ENCODE measurements at places on chromosomes 7 and 10. TPM values are rescaled to one million over a fixed set of nuclear protein-coding genes. Genes with fewer than 3 reads are reported as not detected.
A peak's percentile ranks its signal among the peaks of the same experiment; 100 is the strongest.

Gene GIMAP6
- total RNA-seq, result not detected

Gene SLC29A3
- total RNA-seq, result 4.4 TPM

- no peak overlapping the region for H3K27ac ChIP-seq
- no peak for DNase-seq
- H3K4me1 ChIP-seq, result peaks cover 27% of the 10 kb centered on the region
- no peaks in the 10 kb centered on the region for H3K27me3 ChIP-seq
Measured at GRCh38 chr7:106062521-106062931, 49.6 kb downstream of the SYPL1 start.

- no peak overlapping the region for H3K27ac ChIP-seq
- DNase-seq, result no peak
- no peaks in the 10 kb centered on the region for H3K36me3 ChIP-seq
- no peaks in the 10 kb centered on the region for H3K4me1 ChIP-seq
- no peak overlapping the region for H3K4me3 ChIP-seq
Measured at GRCh38 chr10:80829562-80829961, 291.9 kb downstream of the SH2D4B start.

DNA sequence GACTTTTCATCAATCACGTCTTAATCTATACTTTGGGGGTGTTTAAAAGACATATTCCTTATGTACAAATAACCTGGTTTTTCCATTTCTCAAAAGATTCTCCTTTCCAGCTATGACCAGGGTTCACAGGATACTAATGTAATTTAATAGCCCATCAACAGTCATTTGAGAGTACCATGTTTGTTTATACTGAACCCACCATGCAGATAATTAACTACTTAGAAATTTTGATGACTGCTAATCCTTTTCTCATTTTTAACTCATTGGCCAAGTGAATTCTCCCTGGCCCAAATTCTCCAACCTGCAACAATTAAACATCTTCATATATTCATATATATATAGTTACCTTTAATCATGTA is 28.8 kb upstream of the KMT2E start:
- H3K27ac ChIP-seq, result peak overlapping the region; percentile 100
- H3K4me3 ChIP-seq, result no peak overlapping the region
- no peak for DNase-seq
- H3K27me3 ChIP-seq, result no peaks in the 10 kb centered on the region
- H3K36me3 ChIP-seq, result peaks cover 14% of the 10 kb centered on the region

DNA sequence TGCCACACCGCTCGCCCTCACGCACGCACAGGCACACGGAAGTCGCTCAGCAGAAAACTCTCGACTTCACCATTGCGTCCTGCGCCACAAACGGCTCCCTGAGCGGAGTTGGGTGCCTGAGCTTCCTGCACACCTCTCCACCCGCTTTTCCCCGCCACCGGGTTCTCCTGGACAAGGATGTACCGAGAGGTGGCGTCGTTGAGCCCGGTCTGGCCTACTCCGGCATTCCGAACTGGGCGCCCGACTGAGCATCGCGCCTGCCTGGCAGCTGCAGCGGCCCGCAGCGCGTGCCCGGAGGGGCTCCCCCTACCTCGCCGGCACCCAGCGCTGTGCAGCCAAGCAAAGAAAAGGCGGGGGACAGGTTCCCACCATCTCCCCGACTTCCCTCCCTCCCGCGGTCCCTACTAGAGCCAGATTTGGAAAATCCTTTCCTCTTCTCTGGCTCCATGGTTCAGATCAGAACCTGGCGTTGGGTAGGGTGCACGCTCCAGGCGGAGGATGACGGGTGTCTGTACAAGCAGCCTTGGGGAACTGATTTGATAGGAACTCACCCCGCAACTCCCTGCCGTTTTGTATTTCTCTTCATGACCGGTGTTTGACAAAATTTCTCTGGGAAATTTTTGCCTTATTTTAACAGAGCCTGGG is 1.7 kb downstream of the SORCS3 start:
- H3K4me1 ChIP-seq, result peaks cover 12% of the 10 kb centered on the region
- H3K4me3 ChIP-seq, result no peak overlapping the region
- H3K36me3 ChIP-seq, result no peaks in the 10 kb centered on the region
- peaks cover 53% of the 10 kb centered on the region for H3K27me3 ChIP-seq
- H3K27ac ChIP-seq, result no peak overlapping the region
- DNase-seq, result no peak

DNA sequence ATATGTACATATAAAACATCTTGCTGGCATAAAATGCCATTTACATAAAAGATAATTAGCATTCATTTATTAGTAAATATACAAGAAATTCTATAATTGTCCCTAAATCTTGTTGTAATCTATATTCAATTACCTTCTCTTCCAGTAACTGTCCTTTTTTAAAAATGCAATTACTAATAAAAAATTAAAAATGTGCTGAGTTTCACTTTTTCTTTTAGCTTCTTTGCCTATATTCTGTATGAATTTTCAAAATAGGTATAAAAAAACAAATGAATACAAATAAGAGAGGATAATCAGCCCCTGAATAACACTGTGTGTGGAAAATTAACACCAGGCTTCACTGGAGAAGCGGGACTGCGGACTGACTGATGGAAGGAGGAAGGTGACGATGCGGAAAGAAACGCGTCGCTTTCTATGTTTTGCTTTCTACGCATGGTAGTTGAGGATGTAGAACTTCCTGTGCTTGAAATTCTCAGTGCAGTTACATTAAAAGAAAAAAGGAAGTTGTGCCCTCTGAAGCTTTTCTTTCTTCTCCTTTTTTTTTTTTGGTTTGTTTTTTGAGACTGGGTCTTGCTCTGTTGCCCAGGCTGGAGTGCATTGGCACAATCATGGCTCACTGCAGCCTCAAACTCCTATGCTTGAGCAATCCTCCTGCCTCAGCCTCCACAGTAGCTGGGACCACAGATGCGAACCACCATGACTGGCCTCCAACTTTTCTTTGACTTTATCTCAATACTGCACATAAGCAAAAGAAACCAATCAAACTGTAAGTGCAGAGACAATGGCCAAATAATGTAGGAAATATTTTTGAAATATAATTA is 7.4 kb upstream of the ZMYND11 start:
- peaks cover 3% of the 10 kb centered on the region for H3K27me3 ChIP-seq
- DNase-seq, result no peak
- peaks cover 8% of the 10 kb centered on the region for H3K4me1 ChIP-seq

DNA sequence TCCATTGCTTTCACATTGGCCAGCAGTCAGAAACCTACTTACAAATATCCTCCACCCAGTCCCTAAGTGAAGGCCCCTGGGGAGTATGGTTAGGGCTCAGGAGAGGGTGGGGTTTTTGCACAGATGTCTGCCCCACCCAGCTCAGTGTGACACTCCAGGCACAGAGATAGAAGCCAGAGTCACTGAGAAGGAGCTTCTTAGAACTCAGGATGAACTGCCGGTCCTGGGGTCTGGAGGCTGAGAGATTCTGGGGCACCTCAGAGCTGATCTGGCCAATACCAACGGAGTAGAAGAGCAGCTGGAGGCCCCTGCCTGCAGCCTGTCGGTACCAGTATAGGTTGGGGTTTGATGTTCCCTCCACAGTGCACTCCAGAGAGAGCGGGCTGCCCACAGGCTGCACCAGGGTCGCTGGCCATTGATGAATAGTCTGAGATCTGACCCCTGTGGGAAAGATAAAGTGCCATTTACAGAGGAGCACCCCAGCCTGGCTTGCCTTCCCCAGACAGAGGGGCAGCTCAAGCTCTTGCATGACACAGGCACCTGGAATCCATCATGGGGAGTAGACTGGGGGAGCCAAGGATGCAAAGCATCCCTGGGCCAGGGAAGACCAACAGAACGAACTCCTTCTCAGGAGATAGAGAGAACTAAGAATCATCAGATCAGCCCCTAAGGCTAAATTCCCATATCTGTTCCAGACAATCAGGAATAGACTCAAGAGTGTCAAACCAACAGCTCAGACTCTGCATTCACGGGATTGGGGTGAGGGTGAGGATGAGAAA is 41.9 kb downstream of the PRSS2 start:
- no peaks in the 10 kb centered on the region for H3K36me3 ChIP-seq
- H3K27me3 ChIP-seq, result peaks cover 45% of the 10 kb centered on the region
- H3K27ac ChIP-seq, result no peak overlapping the region
- no peak for DNase-seq

GRCh38 chr7:43480581-43480980 is 102.3 kb upstream of the STK17A start:
- no peak for DNase-seq
- H3K27me3 ChIP-seq, result peaks cover 11% of the 10 kb centered on the region
- H3K4me3 ChIP-seq, result no peak overlapping the region
- no peaks in the 10 kb centered on the region for H3K36me3 ChIP-seq
- H3K27ac ChIP-seq, result no peak overlapping the region

DNA sequence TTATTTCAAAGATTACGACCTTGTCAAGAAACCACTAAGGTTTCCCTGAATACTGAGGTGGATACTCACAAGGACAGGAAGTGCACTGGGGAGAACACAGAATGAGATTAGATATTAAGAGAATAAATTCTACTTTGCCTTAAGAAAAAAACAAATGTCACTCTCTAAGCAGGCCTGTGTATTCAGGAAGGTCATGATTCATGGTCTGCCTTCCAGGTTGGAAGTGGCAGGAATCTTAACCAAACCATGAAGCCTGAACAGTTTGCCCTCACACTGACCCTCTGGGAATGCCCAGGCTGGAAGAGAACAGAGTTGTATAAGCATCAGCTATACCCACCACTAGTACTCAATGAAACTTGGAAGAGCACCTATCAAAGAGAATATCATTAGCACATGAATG is 227.6 kb downstream of the DGKI start:
- H3K27me3 ChIP-seq, result no peaks in the 10 kb centered on the region
- H3K27ac ChIP-seq, result no peak overlapping the region
- DNase-seq, result no peak
- H3K4me1 ChIP-seq, result peaks cover 5% of the 10 kb centered on the region
- no peak overlapping the region for H3K4me3 ChIP-seq

- peaks cover 43% of the 10 kb centered on the region for H3K4me1 ChIP-seq
- H3K4me3 ChIP-seq, result no peak overlapping the region
- H3K27ac ChIP-seq, result peak overlapping the region; percentile 83
- peaks cover 7% of the 10 kb centered on the region for H3K36me3 ChIP-seq
- no peak for DNase-seq
Measured at GRCh38 chr7:1122832-1123501, 35.1 kb downstream of the GPER1 start.

- no peaks in the 10 kb centered on the region for H3K36me3 ChIP-seq
- no peak overlapping the region for H3K4me3 ChIP-seq
- peaks cover 2% of the 10 kb centered on the region for H3K27me3 ChIP-seq
- H3K4me1 ChIP-seq, result no peaks in the 10 kb centered on the region
Measured at GRCh38 chr10:83943049-83943448, 196.3 kb upstream of the GHITM start.

GRCh38 chr10:132179551-132180392 is 7.0 kb upstream of the DPYSL4 start:
- peaks cover 53% of the 10 kb centered on the region for H3K27me3 ChIP-seq
- no peak overlapping the region for H3K27ac ChIP-seq
- peaks cover 4% of the 10 kb centered on the region for H3K4me1 ChIP-seq
- peaks cover under 1% of the 10 kb centered on the region for H3K36me3 ChIP-seq
- H3K4me3 ChIP-seq, result no peak overlapping the region
- no peak for DNase-seq

DNA sequence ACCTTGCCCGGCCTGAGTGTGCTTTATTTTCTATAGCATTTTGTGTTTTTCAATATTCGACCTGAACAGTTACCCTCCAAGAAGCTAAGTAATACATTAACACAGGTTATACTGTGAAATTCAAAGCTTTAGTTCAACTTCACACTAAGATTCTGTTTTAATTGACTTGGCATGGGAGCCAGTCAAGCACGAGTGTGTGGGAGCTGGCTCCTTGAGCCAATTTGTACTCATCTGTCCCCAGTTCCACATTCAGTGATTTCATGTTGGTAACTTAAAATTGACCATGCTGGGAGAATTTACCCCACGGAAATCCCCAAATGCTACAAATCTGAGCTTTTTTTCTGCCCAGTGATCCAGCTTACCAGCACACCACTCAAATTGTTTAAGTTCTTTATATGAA is 20.3 kb downstream of the TSPAN12 start:
- H3K4me1 ChIP-seq, result no peaks in the 10 kb centered on the region
- no peaks in the 10 kb centered on the region for H3K27me3 ChIP-seq
- DNase-seq, result no peak
- peaks cover 34% of the 10 kb centered on the region for H3K36me3 ChIP-seq
- H3K27ac ChIP-seq, result no peak overlapping the region

GRCh38 chr10:97676770-97677581 is 10.1 kb downstream of the AVPI1 start:
- H3K4me1 ChIP-seq, result peaks cover 2% of the 10 kb centered on the region
- H3K27ac ChIP-seq, result no peak overlapping the region
- DNase-seq, result no peak
- H3K4me3 ChIP-seq, result no peak overlapping the region
